ENCODE measurements at places on chromosomes 16 and 17.

GRCh38 chr17:17557796-17558195 lies 33.7 kb downstream of the PEMT start:
- DNase-seq = no peak

- no peak for DNase-seq
Measured at GRCh38 chr16:90033387-90033786, 14.1 kb upstream of the DBNDD1 start.

DNA sequence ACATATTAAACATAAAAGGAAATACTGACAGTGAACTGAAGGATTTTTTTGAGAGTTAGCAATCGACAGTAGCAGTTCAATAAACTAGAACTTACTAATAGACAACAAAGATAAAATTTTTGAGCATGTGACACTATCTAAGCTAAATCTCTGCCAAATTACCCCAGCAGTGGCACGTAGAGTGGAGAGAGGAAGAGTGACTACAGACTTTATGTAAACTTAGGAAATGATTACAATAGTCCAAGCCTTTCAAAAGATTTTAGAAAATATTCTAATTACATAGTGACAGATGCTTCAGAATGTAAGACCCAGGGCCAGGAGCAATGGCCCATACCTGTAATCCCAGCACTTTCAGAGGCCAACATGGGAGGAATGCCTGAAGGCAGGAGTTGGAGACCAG lies 52.4 kb downstream of the CFDP1 start:
- DNase-seq = no peak

GRCh38 chr17:75338335-75338734 lies 49.1 kb upstream of the SLC25A19 start:
- DNase-seq = no peak

- DNase-seq = no peak
Measured at GRCh38 chr17:71505981-71506380, 614.8 kb upstream of the SOX9 start.

All from osteocyte (in vitro differentiated cells).